ENCODE measurements at places on chromosomes 1 and 21.

DNA sequence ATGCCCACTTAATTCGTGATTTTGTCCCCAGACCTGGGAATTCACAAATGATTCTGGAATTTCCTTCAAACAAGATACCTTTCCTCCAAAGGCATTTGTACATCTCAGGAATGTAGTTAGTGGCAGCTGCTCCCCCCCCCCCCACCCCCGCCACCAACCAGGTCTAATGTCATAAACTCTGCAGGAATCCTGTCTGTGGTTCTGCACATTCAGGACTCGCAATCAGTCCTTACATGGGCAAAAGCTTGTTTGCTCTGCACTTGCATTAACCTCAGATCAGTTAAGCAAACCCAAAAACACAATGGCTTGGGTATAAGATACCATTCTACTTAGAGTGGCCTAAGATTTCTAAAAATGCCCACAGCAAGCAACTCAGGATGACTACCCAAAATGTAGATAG, 143.8 kb downstream of the TGFB2 start:
- peak; percentile 83 for DNase-seq

- no peak for DNase-seq
Measured at GRCh38 chr1:217681806-217682205, 50.7 kb downstream of the SPATA17 start.

- DNase-seq: no peak
Measured at GRCh38 chr1:224219011-224219611, 36.1 kb downstream of the DEGS1 start.

- DNase-seq: no peak
Measured at GRCh38 chr1:7422561-7422960, 348.5 kb upstream of the VAMP3 start.

DNA sequence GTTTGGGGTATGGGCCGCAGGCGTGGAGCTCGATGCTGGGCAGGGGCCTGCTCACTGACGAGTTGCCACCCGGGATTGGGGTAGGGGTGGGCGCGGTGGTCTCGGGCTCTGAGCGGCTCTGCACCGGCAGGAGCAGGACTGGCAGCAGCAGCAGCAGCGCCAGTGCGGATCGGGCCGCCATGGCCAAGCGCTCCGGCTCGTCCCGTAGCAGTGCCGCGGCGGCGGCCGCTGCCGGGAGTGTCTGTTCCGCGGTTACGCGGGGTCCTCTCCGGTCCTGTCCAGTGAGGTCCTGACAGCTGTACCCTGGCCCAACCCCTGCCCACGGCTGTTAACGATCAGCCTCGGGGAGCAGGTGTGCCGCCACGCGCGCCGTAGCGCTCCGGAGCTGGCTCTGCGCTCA, 26.5 kb downstream of the ADARB1 start:
- DNase-seq: no peak

DNA sequence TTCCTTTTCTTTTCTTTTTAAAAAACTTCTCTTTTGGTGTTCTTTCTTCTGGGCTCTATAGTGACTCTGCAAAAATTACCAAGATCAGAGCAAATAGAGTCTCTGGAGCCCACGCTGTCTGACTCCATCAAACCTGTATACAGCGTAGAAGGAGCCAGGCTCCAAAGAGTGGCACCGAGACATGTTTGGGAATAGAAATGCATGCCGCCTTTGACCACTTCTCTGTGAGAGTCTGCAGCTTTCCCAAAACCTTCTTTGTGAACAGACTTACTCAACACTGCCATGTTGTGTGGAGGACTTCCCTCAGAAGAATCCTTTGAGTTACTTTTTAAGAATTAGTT, 55.3 kb downstream of the GORAB start:
- no peak for DNase-seq

DNA sequence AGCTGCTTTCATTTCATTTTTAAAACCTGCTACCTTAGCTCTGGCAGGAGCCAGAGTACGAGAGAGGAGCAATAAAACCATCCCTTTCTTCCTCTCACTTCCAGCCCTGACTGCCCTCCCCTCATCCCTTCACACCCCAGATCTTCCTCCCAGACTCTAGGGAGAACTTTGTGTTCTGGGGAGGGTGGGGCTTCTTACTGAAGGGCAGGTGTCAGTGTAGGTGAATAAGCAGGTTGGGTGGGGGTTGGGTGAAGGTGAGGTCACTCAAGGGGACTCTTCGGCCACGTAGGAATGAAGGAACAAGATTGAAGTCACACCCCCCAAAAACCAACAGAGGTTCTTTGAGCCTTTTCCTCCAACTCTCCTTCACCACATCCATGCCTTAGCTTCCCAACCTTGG, 88.9 kb downstream of the CD58 start:
- DNase-seq: no peak

- no peak for DNase-seq
Measured at GRCh38 chr1:189787201-189787600, 690.5 kb downstream of the BRINP3 start.

DNA sequence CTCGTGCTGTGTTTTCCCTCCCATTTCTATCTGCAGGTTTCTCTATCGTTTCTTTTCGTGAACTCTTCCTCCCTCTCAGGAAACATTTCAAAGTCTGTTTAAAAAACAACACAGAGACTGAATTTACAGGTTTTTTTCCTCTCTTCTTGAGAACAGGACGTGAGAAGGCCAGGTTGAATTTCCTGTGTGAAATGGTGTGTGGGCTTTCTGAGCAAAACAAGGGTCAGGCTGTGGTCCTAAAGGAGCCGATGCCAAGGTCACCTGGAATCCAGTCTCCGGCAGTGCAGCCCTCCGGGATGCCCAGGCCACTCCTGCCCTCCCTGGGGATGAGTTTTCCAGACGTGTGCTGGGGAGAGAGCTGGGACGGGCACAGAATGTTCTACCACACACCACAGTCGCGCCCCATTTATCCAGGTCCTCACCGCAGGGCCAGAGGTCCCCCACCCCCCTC, 62.7 kb upstream of the RUNX3 start:
- no peak for DNase-seq

DNA sequence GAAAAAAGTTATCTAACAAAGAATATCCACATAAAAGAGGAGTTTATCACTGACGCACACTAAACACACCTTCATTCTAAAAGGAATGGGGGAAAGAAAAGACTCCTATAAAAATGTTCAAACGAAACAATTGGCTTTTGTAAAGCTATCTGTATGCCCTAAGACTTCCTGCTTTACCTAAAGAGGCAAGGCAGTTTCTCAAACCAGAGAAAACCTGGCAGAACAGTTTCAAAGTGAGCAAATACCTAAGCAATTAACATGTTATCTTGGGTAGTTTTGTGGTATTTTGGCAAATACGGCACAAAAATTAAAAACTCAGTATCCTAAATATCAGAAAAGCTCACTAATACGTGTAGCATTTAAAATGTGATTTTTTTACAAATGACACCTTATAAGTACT, 1.9 kb downstream of the PUM1 start:
- peak; percentile 16 for DNase-seq

All from SJSA1 (cell line).